ENCODE measurements at places on chromosomes 6 and 20. TPM values are rescaled to one million over a fixed set of nuclear protein-coding genes. Genes with fewer than 3 reads are reported as not detected.

- no peak for DNase-seq
Observed at GRCh38 chr6:53065266-53066076, at the start of gene FBXO9. Gene FBXO9 (plus strand): TSS chr6:53065404. CDS start chr6:53065790, 386 bp downstream.

GRCh38 chr6:123117145-123117908, 121.3 kb downstream of the CLVS2 start:
- no peak for DNase-seq

DNA sequence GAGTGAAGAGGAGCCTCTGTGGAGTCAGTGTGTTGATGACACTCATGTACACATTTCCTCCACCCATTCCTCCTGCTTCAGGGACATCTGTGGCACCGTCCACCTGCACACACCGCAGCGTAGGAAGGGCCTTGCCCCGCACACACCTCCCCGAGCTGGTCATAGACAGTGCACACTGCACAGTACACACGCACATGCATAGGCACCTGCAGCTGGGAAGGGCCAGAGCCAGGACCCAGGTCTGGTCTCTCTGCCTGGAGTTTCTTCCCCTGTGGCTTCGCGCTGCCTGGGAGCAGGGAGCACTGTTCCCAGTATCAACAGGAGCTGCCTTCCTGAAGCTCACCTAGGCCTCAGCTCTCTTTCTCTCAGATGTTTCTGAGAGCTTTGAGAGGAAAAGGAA, 340.5 kb downstream of the TAF4 start:
- DNase-seq, result no peak

- DNase-seq, result no peak
Observed at GRCh38 chr20:25216199-25216945, 20.9 kb downstream of the ENTPD6 start.

- no peak for DNase-seq
Observed at GRCh38 chr6:82775361-82775760, 290.3 kb downstream of the UBE3D start.

Gene RAET1L
- total RNA-seq, result 1.8 TPM

All from kidney epithelial cell (primary cell).